ENCODE measurements at places on chromosomes 3 and 15.

DNA sequence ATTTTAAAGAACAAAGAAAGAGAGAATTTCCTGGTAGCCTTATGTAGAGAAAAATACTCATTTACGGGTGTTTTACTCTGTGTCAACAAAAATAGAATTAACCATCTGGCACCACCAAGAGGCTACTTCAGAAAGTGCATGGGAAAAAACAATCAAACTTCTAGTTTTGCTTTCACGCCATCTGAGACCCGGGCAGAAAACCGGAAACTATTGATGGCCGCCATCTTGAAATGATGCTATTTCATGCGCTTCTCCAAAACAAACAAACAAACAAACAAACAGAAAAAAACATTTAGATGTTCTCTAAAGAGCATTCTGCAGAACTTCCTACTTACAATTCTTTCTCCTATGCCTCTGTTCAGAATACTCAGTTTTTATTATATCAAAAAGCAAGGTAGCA is 49.4 kb upstream of the SYNPR start:
- peak; percentile 68 for DNase-seq

DNA sequence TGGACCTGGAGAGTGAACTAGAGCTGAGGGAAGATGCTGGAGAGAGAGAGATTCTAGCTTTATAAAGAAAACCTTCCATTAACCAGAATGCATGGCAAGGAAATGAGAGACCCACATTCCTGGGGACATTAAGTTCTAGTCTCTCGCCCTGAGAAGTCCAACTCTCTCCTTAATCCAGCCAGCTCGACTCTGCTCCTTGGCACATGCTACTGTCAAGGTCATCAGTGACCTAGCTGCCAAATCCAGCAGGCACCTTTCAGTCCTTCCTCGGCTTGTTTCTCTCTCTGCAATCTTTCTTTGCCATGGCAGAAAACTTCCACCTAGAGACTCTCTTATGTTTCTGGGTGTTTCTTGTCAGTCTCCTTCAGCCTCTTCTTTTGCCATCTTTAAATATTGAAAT is 40.3 kb downstream of the DGKG start:
- no peak for DNase-seq

GRCh38 chr3:152466784-152467183 is 198.1 kb downstream of the MBNL1 start:
- peak; percentile 27 for DNase-seq

GRCh38 chr3:12049675-12050074 is 45.5 kb downstream of the SYN2 start:
- DNase-seq: peak; percentile 38

- no peak for DNase-seq
Observed at GRCh38 chr3:53650928-53651661, 156.7 kb downstream of the CACNA1D start.

- DNase-seq: no peak
Observed at GRCh38 chr3:189537135-189537534, 94.1 kb upstream of the TP63 start.

GRCh38 chr3:141608438-141608837 is 121.6 kb downstream of the RASA2 start:
- DNase-seq: no peak

DNA sequence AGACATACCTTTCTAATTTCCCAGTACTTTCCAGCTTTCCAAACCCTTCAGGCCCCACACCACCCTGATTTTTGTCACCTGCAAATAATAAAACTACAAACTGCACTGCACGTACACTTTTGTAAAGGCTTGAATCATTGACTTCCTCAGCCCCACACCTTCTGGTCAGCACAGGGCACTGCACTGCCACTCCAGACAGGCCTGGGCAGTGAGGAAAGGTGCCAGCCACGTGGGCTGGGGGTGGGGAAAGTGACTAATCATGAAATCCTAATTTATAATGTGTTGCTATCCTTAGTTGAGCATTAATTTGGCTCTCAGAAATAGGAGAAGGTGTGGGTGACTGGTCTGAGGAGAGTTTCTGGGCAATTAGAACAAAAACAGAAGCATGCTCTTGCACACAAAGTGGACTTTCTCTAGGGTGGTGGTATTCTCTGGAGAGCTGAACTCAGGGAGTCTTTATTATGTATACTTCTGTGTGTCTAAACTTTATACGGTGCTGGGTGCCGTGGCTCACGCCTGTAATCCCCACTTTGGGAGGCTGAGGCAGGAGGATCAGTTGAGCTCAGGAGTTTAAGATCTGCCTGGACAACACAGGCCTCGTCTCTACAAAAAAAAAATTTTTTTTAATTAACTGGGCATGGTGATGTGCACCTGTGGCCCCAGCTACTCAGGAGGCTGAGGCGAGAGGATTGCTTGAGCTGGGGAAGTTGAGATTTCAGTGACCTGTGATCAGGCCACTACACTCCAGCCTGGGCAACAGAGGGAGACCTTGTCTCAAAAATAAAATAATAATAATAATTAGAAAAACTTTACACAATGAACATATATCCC is 58.2 kb upstream of the FLNB start:
- no peak for DNase-seq

- DNase-seq: no peak
Observed at GRCh38 chr3:126126811-126127431, 43.0 kb upstream of the SLC41A3 start.

GRCh38 chr3:69791106-69791505 is 51.8 kb downstream of the MITF start:
- DNase-seq: peak; percentile 76

GRCh38 chr15:99211926-99212325 is 37.5 kb downstream of the TTC23 start:
- no peak for DNase-seq

GRCh38 chr3:157542711-157543500 is 39.7 kb upstream of the VEPH1 start:
- DNase-seq: peak; percentile 88

DNA sequence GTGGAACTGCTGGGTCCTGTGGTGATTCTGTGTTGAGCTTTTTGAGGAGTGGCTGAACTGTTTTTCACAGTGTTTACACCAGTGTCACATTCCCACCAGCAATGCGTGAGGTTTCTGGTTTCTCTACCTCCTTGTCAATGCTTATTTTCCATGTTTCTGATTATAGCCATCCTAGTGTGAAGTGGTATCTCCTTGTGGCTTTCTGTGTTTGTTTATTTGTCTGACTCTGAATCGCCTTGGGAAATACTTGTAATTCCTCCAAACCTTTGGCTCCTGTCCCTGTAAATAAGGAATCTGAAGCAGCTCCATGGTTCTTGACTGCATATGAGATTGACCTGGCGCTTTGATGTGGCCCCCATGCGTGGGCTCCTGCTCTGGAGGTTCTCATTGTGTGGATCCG is 20.6 kb downstream of the FAN1 start:
- DNase-seq: peak; percentile 80

Measured in myocyte (in vitro differentiated cells).